Head of caudate nucleus (tissue), 42 donors: ENCODE measurements at places on chromosomes 5 and 9.

DNA sequence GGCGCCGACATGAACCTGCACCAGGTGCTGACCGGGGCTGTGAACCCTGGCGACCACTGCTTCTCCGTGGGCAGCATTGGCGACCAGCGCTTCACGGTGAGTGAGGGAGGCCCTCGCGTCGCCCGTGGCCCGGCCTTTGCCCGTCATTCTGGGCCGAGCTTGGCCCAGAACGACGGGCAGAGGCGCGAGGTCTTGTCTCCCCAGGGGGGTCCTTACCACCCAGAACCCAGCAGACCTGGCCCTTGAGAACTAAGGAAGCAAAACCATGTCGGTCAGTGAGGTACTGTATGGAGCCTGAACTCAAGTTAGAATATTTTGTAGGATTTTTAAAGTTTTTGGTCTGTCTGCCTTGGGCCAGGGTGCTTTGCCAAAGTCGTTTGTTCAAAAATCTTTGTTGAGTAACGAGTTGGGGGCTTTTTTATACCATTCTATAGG is 691 bp downstream of the DMXL1 start:
- DNase-seq: no peak

GRCh38 chr5:1656271-1656975 is 132.7 kb upstream of the LPCAT1 start:
- no peak for DNase-seq

- no peak for DNase-seq
Measured at GRCh38 chr9:121318631-121319382, 50.8 kb downstream of the GSN start.

GRCh38 chr5:15383469-15383868 is 116.5 kb upstream of the FBXL7 start:
- DNase-seq: no peak

- no peak for DNase-seq
Measured at GRCh38 chr9:78539904-78540303, 243.0 kb downstream of the PSAT1 start.

GRCh38 chr5:115801152-115801551 is 15.3 kb downstream of the CDO1 start:
- DNase-seq: no peak

DNA sequence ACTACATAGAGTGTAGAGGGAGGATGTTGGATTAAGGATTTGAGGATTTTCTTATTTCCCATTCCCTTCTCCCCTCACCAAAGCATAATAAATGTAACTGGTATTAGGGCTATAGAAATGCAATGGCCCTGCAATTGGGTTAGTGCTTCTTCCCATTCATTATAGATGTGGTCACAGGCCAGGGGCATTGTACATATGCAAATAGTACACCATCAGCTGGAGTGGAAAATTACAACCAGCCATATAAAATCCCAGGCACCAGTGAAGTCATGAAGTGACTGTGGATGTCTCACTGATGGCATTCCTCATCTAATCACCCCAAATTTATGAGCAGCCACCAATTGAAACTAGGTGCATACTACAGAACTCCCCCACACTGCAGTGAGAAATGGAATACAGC is 105.9 kb downstream of the PLK2 start:
- DNase-seq: no peak

- DNase-seq: no peak
Measured at GRCh38 chr9:80086822-80087345, 515.1 kb downstream of the TLE4 start.

DNA sequence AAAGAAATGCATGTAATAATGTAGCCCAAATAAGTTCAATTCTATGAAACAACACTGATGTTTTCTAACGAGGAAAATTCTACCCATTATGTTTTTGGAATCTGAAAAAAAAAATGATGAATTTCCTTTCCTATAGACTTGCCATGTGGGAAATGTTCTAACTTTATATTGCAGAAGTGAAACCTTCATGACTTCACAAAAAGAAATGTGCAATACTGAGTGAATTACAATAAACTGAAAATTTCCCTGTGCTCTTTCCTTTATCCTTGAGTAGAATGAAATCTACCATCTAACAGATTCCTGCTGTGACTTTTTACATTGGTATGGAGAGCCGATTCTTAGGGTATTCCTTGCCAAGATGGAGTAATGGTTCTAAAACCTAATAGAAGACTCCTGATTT is 1622.5 kb downstream of the MAT2B start:
- DNase-seq: no peak

- no peak for DNase-seq
Measured at GRCh38 chr5:94027145-94027544, 285.7 kb upstream of the POU5F2 start.

- no peak for DNase-seq
Measured at GRCh38 chr5:123735384-123735783, 223.4 kb downstream of the CSNK1G3 start.

GRCh38 chr5:173327948-173328843 is at the start of gene STC2:
Gene STC2, minus strand, starts transcription at chr5:173328414. Its CDS starts 221 bp downstream, at chr5:173328193.
- DNase-seq: peak; percentile 43

- DNase-seq: no peak
Measured at GRCh38 chr9:126327006-126327713, 531 bp downstream of the MVB12B start.

GRCh38 chr5:42570966-42571960 is 148.0 kb downstream of the GHR start:
- no peak for DNase-seq

GRCh38 chr5:141186897-141187512 is at the start of gene PCDHB9:
Gene PCDHB9, plus strand, starts transcription at chr5:141187161. Its CDS starts 158 bp downstream, at chr5:141187319.
- DNase-seq: peak; percentile 54

DNA sequence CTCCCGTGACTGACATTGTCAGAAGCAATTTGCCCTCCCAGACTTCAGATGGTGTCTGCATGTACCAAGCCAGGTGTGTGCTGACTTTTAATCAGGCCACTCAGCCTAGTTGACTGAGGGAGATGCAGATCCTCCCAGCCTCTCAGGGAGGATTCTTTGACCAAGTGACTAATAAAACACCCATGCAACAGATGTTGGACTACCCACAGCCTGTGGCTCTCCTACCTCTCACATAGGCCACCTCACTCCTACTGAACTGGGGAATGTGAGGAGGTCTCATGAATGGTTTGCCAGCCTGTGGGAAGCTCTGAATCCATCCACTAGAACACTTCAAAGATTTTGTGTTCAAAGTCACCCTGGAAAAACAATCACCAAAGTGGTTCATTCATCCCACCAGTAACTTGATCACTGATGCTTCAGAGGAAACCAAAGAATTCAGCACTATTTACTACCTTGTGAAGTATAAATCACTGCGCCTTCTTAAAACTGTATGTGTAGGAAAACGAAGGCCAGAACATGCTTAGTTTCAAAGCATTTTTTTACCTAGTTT is 80.1 kb downstream of the ESM1 start:
- DNase-seq: no peak

GRCh38 chr9:126756238-126756637 is 48.6 kb upstream of the ZBTB43 start:
- no peak for DNase-seq

DNA sequence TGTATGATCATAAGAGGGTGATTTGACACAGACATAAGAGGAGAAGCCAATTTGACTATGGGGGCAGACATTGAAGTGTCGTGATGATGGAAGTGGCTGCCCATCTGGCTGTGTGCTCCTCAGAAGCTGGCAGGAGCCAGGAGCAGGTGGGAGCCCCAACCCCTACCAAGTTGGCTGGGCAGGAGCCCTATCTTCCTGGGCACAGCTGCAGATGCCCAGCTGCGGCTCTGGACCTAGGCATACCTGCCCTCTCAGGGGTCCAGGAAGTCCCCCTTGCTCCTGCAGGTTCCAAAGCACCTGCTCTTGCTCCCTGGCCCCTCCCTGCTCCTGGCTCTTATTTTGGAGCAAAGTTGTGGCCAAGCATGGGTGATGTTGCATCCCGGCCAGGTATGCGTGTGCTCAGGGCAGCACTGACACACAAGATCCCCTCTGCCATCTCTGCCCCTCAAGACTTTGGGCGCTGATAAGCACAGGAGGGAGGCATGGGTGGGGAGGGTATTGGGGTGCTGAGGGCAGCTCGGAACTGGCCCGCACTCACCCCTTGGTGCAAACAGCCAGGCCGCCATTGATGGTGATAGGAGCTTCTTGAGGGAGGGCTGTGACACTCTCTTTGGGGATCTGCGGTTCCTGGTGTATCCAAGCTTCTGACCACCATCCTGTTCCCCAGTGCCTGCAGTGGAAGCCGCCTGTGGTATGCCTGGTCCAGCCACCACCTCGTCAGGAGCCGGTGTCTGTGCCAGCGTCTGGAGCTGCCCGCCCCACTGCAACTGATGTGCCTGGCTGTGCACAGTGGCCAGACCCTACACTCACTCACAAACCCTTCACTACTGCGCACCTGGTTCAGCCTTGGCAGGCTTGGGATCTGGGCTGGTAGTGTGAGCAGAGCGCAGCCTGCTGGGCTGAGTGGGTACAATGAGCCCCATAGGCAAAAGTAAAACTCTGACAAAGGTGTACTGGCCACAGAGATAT is 230.9 kb downstream of the CDH9 start:
- no peak for DNase-seq

GRCh38 chr5:55276771-55277170 is 30.7 kb downstream of the DHX29 start:
- DNase-seq: no peak

DNA sequence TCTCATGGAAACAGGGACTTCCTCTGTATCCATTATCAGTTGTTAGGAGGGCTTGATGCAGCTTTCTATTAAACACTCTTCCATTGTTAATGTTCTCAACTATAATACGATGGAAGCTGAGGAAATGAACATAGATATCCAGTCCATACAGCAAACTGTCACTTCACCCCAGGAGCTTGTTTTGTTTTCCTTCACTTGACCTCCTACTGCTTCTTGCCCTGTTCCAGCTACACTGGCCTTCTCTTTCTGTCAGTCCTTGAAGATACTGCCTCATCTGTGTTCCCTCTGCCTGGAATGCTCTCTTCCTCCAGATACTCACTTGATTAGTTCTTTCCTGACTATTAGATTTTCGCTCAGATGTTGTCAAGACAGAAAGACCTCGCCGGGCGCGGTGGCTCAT is 17.1 kb downstream of the CTNNA1 start:
- DNase-seq: no peak

DNA sequence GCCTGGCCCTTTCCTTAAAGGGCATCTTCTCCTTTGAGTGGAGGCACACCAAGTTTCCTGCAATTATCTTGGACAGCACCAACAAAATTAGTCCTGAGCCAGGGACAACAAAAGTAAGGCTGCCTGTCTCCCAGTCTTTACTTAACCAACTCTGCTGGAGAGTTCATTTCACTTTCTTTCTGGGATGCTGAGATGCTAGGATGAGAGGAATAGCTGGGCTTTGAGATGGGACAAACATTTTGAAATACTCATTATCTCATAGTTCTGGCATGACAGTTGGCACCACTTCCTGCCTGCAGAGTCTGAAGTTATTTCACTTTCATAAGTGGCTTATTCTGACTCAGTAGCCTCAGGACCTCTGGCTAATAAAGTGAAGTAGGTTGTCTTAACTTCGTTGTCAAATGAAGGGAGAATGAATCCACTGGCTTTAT is 157.0 kb downstream of the C9orf152 start:
- no peak for DNase-seq

DNA sequence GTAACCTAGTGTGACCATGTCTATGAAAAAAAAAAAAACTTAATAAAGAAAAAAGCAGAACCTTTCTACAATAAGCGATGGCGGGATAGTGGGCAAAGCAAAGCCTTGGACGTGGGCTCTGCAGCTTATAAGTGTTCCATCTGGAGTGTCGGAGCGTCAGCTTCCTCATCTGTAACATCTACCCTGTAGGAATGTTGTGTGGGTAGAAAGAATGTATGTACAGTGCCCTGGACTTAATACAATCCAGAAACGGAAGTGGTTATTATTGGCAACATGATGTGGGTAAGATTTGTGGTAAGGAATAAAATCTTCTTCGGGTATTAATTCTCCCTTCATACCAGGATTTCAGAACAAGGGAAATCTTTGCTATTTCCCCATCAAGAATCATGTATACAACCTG is 66.5 kb downstream of the SEMA5A start:
- no peak for DNase-seq

- peak; percentile 72 for DNase-seq
Measured at GRCh38 chr5:113294311-113295110, 140.3 kb downstream of the TSSK1B start.

DNA sequence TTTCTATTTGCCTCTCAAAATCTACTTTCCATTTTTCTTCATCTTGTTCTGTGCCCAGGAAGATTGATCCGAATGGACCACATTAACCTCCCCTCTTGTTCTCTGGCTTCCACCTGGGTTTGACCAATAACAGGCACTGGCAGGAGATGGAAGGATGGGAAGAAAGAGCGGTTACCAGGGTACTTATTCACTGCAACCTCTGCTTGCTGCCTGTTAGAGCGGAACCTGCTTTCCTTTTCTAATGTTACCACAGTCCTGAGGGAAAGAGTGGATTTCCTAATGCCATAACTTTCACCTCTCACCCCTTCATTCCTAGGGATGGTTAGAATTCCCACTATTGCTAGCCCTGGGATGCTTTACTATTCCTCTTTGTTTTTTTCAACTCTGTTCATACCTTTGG is 262.1 kb downstream of the RFX3 start:
- DNase-seq: no peak

GRCh38 chr5:1033178-1033577 is 24.6 kb downstream of the NKD2 start:
- no peak for DNase-seq

GRCh38 chr5:140513124-140513523 is 34.3 kb upstream of the EIF4EBP3 start:
- no peak for DNase-seq

- DNase-seq: no peak
Measured at GRCh38 chr5:91770400-91770799, 387.3 kb upstream of the ARRDC3 start.

- no peak for DNase-seq
Measured at GRCh38 chr5:56337715-56338319, 104.7 kb upstream of the ANKRD55 start.

DNA sequence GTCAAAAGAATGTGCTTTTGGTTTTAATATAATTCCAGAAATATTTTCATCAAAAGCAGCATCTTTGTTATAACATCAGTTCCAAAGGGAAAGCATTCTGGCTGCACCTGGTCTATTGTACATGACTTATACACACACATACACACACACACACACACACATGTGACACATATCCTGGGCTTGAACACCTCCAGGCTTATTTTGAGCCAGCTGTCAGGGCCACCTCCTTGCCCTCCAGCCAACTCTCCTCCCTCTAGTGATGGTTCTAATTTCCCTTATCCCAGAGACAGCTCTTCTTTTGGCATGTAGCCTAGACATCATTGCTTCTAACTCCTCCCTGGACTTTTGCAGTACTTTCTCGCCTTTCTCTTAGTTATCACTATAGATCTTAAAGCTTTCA is 115.0 kb downstream of the PIK3R1 start:
- no peak for DNase-seq

DNA sequence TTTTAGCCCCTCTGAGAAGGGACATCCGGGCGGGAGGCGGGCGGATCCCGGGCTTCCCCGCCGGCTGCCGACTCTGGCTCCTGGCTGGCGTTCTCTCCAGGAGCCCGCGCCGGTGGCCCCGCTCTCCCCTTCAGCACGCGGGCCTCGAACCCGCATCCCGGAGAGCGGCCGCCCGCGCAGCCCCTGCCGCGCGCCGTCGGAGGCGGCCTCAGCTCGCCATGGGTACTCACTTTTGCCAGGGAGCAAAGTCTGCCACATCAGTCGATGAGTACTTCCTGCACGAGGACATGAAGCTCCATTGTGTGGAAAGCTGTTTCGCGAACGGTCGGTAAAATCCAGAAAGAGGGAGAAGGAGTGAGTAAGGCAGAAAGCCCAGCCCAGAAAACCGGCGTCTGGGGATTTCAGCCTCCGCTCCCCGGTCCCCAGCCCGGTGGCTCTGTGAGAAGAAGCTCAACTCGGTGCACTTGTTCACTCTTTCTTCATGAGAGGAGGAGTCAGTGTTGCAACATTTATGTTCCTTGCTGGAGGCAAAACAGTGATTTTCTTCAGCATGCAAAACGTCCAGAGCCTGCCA is at the start of gene PRLR:
PRLR (minus strand) TSS at position 450 of the 574 bp plus-strand sequence. CDS start 140,867 bp downstream, outside the sequence.
- peak; percentile 10 for DNase-seq
